ENCODE measurements at places on chromosomes 13 and 19.

DNA sequence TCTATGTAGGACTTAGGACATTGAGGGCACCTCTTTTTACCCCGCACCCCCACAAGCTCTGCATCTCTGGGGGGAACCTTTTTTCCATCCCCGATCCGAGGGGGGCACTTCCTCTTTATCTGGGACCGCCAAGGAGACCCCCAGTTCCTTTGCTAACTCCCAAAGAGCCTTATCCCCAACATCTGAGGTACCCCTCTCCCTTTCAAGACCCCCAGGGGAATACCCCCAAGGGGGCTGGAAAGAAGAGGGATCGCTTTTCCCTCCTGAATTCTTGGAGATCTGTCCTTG lies 1.1 kb downstream of the TNFSF9 start:
- no peak for DNase-seq

DNA sequence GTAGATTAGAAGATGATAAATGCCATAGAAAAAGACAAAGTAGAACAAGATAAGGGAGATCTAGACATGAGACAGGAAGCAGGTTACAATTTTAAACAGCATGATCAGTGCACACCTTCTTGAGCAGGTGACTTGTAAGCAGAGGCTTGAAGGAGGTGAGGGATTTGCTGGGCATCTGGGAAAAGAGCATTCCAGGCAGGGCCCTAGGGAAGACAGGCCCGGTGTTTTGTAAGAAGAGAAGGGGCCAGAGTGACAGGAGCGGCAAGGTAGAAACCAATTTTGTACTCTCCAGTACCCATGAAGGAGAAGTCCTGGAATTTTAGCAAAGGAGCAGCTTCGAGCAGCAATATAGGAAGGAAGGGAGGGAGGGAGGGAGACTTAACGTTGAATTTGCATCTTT lies 296.5 kb downstream of the MZT1 start:
- no peak for DNase-seq

GRCh38 chr19:616062-616700 lies 17.2 kb downstream of the POLRMT start:
- no peak for DNase-seq

GRCh38 chr19:17020385-17020784 lies 6.2 kb downstream of the CPAMD8 start:
- DNase-seq = no peak

GRCh38 chr13:95480131-95480545 lies 72.4 kb upstream of the CLDN10 start:
- peak; percentile 14 for DNase-seq

DNA sequence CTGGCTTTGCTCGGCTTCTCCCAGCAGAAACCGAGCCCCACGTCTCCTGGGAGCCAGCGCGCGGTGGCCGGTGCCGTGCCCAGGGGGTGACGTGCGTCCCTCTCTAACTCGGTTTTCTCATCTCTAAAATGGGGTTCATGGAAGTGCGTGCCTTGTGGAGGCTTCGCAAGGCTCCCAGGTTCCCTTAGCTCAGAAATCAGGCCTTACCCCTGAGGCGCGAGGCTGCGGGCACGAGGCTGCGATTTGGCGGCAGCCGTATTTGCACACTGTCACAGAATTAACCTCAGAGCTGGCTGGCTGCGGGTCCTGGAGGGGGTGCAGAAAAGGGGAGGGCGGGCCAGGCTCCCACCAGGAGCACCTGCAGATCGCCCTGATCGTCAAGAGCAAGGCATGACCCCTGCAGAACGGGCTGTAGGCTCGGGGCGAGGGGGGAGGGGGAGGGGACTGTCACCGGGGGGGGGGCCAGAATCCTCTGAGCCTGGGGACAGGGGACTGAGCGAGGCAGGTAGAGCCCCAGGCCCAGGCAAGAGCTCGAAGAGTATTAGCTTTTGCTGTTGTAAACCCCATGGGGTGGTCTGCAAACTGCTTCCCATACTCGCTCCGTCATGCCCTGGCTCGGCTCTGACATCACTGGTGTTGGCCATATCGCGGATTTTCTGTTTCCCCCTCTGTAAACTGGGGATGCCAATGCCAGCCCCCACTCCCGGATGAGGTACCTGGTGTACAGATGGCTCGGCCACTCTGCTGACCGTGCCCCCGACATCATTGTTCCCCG lies 62.2 kb downstream of the CCNE1 start:
- DNase-seq = no peak

DNA sequence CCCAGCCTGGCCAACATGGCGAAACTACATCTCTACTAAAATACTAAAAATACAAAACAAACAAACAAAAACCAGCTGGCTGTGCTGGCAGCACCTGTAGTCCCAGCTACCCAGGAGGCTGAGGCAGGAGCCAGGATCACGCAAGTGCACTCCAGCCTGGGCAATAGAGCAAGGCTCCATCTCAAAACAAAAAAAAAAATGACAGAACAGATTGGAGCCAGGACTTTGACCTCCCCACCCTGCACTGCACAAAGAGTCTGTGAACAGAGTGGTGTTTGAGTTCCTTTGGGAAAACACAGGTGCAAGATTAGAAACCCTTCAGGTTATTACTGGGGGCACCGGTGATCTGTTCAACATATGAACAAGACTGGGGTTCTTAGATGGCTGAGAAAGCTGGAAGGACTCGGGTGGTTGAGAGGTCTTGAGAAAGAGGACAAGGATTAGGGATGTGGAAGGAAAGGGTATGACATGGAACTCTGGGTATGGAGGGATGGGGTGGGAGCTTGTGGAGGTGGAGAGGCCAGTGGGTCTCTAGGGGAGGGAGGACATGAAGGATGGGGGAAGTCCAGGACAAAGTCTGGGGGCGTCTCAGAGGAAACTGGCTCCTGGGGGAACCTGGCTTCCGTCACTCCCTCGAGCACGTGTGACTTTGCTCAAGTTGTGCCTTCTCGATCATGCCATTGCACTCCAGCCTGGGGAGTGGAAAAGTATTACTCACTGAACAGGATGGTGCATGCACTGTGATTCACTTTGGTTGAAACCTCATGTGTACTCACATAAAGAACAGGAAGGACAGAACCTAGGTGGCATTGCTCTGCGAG lies 25.9 kb downstream of the RCN3 start:
- no peak for DNase-seq

DNA sequence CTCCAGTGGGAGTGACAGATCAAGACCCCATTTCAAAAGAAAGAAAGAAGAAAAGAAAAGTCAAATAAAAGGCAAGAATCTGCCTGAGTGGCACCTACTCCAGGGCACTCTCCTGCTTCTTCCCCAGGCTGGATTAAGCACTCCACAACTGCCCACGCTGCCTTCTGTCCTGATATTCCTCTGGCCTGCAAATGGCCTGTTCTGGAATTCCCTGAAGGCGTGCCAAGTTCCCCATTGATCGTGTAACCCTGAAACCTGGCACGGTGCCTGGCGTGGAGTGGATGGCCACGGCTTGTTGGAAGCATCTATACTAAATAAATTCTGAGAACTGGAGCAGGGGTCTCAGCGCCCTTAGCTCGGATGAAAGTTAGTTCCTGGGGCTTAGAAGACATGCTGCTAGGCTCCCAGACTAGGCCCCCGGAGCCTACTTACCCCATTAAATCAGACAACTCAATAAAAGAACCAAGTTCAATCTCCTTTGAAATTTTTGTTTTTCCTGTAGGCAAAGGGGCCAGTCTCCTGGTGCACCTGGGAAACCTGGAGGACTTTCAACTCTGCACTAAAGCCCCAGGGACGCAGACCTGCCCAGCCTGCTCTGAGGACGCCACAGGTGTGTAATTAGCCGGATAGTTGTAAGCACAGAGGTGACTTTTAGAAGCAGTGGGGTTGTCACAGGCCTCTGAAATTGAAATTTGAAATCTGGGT lies 21.9 kb downstream of the ANKRD27 start:
- peak; percentile 14 for DNase-seq

- DNase-seq = peak; percentile 66
Measured at GRCh38 chr19:963486-963951, 20.6 kb upstream of the WDR18 start.

Measured in NCI-H226 (cell line).